GM19239 (cell line): ENCODE measurements at places on chromosomes 7 and 10.
A peak's percentile ranks its signal among the peaks of the same experiment; 100 is the strongest.

- no peak for DNase-seq
These were observed 207.4 kb downstream of the DIP2C start for GRCh38 chr10:482051-482501.

- DNase-seq: no peak
These were observed 321.3 kb downstream of the PTEN start for GRCh38 chr10:88184543-88185297.

GRCh38 chr7:4065190-4065589 is 616.9 kb upstream of the FOXK1 start:
- no peak for DNase-seq

GRCh38 chr7:96212474-96212873 is 109.4 kb downstream of the SLC25A13 start:
- no peak for DNase-seq

- DNase-seq: no peak
These were observed 62.3 kb downstream of the LHPP start for GRCh38 chr10:124523901-124524300.

DNA sequence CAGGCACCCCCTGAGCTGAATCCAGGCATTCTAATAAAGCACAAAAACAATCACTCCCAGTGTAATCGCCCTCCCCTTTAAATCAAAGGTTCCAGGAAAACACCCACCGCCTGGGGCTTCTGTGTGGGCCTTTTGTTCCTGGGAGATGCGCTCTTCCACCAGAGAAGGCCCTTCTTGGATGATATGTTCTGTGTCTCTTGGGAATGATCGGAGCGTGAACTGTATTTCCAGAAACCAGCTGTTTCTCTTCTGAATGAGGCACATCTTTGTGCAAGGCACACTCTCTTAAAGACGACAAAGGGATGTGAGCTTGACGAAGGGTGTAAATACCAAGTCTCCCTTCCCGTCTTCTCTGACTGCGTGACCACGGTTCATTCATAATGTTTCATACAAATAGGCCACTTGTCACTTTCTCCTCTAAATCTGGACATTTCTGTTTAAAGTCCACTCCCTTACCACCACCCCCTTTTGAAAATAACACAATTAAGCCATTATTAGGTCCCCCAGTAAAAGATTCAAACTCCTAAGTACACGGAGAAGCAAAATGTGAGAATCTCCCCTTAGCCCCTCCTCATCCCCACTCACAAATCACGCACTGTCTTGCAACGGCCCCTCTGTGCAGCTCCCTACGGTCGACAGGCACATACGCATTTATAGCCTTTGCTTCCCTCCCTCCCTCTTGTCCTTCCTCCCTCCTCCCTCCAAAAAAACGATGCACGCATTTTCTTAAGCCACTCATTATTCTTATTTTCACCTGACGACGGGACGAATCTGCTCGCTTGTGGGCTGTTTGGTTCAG is 45.6 kb upstream of the ENO4 start:
- DNase-seq: no peak

- peak; percentile 31 for DNase-seq
These were observed 100.7 kb upstream of the WAC start for GRCh38 chr10:28432210-28432676.

DNA sequence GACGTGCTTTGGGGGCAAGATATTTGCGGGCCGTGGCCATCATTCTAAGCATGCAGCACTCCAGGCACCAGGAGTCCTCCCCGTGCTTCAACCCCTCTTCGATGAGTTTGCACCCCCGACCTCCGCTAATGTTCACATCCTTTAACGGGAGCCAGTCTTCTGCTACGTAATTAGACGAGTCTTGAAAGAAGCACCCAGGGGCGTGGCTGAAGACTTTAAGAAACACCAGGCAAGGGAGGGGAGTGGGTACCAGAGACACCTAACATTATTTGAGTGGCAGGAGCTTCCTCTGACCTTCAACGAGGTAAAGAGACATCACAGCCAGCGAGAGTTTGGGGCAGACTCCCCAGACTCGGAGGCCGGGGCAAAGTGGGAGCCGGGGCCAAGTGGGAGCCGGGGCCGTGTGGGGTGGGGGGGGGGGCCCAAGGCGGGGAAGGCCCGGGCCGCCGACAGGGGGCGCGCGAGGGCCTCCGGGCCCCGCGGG is 31.1 kb upstream of the TOMM7 start:
- DNase-seq: peak; percentile 34

- no peak for DNase-seq
These were observed 24.1 kb downstream of the ZRANB1 start for GRCh38 chr10:124966008-124966407.

DNA sequence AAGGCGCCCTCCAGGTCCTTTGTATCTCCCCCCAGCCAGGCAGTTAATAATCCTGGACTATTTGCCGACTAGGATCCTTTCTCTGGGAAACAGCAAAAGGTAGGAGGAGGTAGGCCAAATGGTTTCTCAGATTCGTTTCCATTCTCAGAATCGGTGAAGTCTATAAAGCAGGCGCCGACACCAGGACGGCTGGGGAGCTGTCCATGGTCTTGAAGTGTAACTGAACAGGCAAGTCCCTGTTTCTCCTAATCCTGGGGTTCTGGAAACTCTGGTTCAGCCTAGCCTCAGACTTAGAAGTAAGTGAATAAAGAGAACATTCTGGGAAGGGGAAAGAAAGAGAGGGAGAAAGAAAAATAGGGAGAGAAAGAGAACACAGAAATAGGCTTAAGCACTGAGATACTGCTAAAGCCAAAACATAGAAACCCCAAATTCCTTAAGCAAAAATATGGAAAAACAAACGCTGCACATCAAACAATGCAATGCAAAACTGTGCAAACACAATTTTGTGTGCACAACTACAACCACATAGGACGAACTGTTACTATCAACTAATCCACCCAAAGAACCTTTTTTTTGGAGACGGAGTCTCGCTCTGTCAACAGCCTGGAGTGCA is 11.1 kb upstream of the INA start:
- DNase-seq: no peak

DNA sequence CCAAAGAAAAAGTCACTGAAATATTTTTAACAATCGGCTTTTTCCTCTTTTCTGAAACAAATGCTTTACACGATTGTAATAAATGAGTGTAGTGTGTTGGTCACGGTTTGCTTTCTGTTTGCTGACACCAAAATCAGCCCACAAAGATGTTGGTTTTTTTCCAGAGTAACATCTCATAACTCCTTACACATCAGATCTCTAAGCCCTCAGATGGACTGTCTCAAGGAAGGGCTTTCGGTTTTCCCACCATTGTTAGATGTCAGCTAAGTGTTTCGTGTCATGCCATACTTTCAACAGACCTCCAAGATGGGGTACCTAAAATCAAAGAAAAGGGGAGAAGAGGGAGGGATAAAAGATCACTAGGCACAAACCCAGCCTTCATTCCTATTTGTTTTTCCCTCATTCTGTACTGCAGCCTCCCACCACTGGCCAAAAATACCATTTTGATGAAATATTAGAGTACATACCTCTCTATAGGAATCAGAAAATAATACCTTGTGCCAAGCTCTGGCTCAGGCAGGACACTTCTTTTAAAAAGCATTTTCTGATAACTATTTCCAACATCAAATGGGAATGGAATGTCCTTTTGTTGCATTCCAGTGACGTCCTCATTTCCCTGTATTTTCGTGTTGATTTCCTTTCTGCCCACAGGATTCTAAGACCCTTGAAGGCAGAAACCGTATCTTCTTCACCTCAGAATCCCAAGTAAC is 159.1 kb downstream of the DGKI start:
- no peak for DNase-seq

DNA sequence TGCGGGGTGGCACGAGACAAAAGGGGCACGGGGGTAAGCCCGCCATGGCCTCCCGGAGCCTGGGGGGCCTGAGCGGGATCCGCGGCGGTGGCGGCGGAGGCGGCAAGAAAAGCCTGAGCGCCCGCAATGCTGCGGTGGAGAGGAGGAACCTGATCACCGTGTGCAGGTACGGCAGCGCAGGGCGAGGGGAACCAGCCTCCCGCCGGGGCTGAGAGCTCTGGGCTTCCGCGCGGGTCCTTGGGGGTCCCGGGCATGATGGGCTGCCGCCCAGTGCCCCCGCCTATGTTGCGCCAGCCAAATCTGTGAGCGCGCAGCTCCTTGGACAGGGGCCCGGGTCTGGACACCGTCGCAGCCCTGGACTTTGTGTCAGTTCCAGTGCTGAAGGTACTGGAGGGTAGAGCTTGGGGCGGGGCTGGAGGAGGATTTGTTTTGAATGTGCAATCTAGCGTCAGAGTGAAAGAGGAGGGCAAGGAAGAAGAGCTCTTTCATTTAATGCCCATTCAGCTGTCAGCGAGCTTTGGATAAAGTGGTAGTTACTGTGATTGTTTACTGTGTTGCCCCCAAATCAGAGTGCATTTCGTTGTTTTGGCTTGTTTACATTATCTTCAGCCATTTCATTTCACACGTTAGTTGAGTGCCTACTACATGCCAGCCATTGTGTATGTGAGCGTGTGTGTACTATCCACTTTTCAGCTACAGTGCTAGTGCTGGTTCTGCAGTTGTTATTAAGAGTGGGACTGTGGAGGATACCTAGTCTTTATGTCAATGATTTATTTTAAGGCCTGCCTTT is 777 bp downstream of the RUNDC3B start:
- no peak for DNase-seq

DNA sequence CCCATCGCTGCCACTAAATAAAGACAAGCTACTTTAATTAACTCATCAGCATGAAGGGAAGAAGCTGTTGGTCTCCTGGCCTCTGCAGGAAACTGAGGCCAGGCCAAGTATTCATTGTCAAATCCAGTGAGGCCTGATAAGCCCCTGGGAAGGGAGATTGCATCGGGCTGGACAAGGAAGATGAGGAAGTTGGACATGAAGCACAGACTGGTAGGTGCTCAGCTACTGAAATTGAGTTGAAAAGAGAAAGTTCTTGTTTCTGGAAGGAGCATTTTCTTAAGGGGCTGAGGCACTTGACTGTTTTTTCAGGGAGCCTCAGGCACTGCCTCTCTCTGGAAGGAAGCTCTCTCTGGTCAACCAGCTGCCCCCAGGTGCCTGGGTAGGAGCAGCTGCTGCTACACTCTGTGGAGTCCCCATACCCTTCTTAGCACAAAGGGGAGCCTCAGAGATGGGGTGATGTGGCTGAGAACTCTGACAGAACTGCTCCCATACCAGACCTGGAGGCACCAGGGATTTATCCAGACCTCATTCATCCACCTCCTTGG is 90.3 kb upstream of the IKZF1 start:
- DNase-seq: no peak

GRCh38 chr7:158422887-158423560 is 164.6 kb downstream of the PTPRN2 start:
- DNase-seq: no peak

GRCh38 chr7:17854261-17855047 is 85.8 kb downstream of the SNX13 start:
- DNase-seq: no peak

DNA sequence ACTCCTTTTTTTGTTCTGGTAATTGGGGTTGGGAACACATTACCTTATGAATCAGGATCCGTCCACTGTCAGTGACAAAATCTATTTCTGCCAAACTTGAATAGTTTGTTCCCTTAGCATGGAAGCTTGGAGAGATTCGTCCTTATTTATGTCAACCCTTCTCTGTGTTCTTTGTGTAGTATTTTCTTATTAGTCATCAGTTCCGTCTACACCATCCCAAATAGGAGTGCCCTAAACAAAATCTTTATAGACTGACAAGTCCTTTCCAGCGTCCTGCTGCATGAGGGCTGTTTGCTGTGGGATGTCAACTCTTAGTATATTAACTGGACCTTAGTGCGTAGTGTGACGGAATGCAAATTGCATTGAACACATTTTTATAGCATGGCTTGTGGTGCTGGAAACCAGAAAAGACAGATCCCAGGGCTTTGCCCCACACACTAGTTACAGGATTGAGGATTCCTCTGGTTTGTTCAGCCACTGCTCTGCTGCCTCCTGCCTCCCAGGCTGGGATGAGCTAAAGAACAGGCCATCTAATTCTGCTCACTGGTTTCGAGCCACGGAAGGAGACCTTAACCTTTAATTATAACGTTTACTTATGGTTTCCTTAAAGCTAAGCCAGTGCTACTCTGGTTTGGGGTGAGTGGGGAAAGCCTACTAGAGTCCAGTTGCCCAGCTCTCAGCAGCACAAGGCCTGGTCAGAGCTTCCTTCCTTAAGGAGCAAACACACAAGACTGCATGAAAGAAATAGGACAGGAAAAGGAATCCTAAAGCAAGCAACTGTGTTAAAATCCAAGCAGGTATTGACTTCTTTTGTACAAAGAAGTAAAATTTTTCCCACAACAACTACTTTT is 194.4 kb downstream of the CCSER2 start:
- DNase-seq: no peak

GRCh38 chr10:76119515-76119914 is 688.1 kb downstream of the LRMDA start:
- DNase-seq: no peak

DNA sequence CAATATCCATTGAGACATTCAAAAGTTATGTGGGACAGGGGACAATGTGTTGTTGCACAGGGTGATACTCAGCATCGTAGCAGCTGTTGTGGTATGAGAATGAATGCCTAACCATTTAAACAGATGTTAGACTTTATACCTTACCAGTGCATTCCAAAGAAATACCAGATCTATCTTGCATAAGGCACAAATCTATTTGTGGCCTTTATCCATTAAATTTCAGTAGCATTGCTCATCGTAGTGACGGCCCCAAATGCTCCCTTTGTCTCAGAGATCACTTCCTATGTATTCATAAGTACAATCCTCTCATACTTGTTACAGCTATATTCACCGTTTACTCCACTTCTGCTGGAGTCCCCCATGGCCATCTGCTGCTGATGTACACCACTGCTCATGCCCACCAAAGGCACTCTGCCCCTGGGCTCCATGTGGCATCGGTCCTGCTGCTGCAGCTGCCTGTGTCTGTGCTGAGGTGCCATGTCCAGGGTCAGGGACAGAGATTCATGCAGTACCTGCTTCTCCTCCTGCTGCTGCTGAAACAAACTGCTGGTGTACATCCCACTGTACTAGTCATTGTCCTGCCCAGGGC is 96.3 kb downstream of the CPED1 start:
- DNase-seq: no peak

DNA sequence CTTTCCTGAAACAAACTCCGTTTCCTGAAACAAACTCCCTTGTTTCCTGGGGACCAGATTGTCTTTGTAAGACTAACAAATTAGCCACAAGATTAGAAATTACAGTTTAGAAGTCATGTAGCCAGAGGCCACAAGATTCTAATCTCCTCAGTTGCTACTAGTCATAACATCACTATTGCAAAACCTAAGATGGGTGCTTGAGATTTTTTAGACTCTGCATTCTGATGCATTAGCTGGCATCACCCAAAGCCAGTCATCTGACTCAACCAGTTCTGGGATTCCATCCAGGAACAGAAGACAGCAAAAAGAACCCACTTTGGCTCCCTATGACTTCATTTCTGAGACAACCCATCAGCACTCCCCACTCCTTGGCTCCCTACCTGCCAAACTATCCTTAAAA is 367.9 kb upstream of the MBL2 start:
- no peak for DNase-seq

GRCh38 chr10:11270858-11271179 is 253.1 kb downstream of the CELF2 start:
- DNase-seq: no peak

- no peak for DNase-seq
These were observed 77.3 kb downstream of the JMJD1C start for GRCh38 chr10:63388421-63389031.
